ENCODE measurements at places on chromosomes 12 and 14. TPM values are rescaled to one million over a fixed set of nuclear protein-coding genes. Genes with fewer than 3 reads are reported as not detected.

RAD9B gene
- total RNA-seq = 0.09 TPM

PKP2 gene
- 6.1 TPM for total RNA-seq

PNN gene
- 43.4 TPM for total RNA-seq

LAG3 gene
- 2.1 TPM for total RNA-seq

ACYP1 gene
- 25.2 TPM for total RNA-seq

CLEC14A gene
- not detected for total RNA-seq

DCN gene
- 0.09 TPM for total RNA-seq

ITGA5 gene
- 195 TPM for total RNA-seq

RNASE7 gene
- not detected for total RNA-seq

MMP19 gene
- total RNA-seq = 0.49 TPM

HOXC12 gene
- total RNA-seq = not detected

PPP4R4 gene
- 0.50 TPM for total RNA-seq
